ENCODE measurements at places on chromosomes 11 and 22.

DNA sequence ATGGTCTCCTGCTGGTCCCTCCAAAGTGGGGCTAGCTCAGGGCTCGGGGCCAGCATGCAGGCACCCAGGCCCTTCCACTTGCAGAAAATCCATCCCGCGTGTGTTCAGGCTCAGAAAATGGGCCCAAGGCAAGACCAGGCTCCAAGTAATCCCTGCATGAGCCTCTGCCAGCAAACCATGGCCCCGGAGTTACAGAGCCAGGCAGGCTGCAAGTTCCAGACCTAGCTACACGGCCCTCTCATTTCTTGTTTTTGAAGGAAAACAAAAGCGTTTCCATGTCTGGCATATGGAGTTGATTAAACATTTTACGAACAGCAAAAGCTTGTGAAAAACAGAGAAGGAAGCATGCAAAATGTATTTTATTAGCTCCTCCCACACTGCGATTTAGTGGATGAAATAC, 29.7 kb downstream of the KIAA0930 start:
- no peak for DNase-seq

DNA sequence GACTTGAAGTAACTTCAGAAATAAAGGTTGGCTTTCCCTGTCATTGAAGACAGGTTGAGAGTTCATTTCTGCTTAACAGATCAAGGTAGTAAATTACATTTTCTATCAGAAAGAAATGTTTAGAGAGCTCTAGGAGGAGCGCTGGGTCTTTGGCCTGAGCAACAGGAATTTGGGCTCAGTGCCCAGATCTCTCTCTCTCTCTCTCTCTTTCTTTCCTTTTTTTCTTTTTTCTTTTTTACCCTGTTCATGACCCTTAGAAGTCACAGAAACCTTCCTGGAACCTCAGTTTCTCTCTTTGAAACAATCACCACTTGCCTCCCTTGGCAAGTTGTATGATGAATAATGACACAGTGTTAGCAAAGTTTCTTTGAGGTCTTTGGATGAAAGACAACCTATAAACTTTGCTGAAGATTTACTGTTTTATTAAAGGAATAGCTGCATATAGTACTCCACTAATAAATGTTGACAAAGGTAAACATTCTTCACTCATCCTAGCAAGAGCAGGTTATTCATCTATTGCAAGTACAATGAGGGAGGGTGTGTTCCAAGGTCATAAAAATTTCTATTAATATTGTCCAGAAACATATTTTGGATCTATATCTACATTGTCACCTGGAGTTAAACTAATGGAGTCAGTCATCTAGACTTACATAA, 35.5 kb upstream of the RASSF10 start:
- DNase-seq: no peak

GRCh38 chr22:26555478-26555877, 34.5 kb downstream of the TPST2 start:
- no peak for DNase-seq

- no peak for DNase-seq
Observed at GRCh38 chr11:46290598-46291309, 13.3 kb downstream of the CREB3L1 start.

GRCh38 chr11:117437041-117437790, 109.6 kb downstream of the CEP164 start:
- no peak for DNase-seq

DNA sequence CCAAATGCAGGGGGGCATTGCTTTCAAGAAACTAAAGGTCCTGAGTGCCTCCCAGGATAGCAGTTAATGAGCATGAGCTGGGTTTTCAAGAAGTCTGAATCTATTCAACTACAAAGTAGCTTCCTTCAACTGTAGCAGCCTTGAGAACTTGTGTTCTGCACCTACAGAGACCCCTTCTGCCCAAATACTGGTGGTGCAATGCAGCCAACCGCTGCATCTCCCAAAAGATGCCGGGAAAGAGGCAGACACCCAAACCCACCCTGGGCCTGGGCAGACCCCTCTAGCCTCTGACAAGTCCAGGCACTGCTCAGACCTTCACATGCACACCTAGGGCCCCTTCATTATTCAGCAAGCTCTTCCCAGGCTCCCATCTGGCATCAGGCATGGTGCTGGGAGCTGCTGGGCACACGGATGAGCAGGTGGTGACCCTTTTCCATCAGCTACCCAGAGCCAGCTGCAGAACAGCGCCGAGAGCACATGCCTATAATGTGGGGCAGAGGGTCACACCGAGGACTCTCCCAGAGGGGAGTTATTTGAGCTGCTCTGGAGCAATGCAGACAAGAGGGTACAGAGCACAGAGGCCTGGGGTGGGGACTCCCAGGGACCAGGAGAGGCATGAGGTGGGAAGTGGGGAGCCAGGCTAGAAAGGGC, 44.9 kb upstream of the ETS1 start:
- DNase-seq: no peak

GRCh38 chr11:12754582-12755234, 80.5 kb downstream of the TEAD1 start:
- no peak for DNase-seq

GRCh38 chr22:31586137-31586920, 75.7 kb downstream of the PISD start:
- no peak for DNase-seq

- DNase-seq: no peak
Observed at GRCh38 chr22:20233351-20234313, 34.5 kb downstream of the RTN4R start.

DNA sequence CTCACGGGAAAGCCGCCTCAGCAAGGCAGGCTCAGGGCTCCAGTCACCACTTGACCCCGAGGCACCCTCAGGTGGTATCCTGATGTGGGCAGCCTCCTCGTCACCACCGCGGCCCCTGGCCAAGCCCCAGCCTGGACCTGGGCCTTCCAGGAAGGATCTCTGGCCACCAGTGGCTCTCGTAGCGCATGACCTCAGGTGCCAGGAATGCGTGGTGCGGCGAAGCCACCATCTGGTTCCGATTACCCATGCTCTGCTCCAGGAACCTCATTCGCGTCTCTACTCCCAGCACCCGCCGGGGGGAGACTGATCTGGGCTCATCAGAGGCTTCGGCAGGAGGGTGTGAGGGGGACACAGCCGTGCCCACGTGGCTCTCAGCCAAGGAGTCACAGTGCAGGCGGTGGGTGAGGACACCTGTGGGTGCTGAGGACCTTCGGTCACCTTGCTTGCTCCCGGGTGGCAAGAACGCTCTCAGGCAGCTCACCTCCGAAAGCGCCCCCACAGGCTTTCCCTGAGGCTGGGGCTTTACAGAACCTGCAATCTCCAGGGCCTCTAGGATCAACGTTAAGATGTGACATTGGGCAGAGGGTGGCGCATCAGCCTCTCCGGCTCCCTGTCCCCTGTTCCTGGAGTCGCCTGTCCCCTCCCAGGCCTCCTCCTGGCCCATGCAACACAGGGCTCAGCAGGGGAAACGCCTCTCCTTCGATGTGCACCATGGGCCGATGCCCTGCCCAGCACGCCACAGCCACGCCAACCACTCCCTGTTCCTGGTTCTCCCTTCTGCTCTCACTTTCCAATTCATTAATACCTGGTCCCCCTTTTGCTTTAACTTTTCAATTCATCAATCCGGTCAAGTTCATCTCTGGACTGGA, 39.0 kb downstream of the TBX1 start:
- no peak for DNase-seq

Data from activated CD8-positive, alpha-beta memory T cell treated with anti-CD3 and anti-CD28 coated beads for 48 hours (primary cell).